Stimulated activated CD8-positive, alpha-beta memory T cell treated with anti-CD3 and anti-CD28 coated beads, Interleukin-4, amount 100 ng/mL, for 48 hours (primary cell): ENCODE measurements at places on chromosomes 12 and 14.

DNA sequence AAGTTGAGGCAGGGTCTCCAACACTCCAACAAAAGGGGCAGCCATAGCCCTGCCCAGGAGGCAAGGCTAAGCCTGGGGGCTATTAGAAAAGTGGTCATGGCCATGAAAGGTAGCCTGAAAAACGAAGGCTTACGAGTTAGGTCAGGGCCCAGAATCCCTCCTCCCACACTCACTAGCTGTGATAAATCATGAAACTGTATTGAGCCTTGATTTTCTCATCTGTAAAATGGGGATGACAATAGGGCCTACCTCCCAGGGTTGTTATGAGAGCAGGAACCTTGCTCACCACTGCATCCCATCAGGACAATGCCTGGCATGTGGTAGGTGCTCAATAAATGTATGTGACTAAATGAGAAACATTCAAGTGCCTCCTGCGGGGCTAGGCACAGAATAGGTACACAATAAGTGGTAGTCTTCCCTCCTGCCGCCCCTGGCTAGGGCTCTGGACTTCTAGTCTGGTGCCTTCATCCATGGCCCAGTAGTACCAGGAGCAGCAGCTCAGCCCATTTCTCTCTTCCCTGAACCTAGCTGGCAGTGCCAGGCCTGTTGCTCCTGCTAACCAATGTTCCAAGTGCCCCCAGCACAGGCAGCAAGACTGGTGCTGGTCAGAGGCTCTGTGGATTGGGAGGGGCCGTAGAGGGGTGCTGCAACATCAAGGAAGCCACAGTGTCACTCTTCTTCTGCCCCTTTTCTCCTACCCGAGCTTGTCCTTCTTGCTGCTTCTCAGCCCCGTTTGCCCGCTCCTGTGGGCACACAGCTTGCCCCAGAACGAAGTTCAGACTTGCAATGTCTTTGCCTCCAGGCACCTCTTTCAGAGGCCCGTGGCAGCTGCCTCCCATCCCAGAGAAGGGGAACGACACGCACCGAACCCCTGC lies 7.8 kb downstream of the PGF start:
- DNase-seq = no peak

DNA sequence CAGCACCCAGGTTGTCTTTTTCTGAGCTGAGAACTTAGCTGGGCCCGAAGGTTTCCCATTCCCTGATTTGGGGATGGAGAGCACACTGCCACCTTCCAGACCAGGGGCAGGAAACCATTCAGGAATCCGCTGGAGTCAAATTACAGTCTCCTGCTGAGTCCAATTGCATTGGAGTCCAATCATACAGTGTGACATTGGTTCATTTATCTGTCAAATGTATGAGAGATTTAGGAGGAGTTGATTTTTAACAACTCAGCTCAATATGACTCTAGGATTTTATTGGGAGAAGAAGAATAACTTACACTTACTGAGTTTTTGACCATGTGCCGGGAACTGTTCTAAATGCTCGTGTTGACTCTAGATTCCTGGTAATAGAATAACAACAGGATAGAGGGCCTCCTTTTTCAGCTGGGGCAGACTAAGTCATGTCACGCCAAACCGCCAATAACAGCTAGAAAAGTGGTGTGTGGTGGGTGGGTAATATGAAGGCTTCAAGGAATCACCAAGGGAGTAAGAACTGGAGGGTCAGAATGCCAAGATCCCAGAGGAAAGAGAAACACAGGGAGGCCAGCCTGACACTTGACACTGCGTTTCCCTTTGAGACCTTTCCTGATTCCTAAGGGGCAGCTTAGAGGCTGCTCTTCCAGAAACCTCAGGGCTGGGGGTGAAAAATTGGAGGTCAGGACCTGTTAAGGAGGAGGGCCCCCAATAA lies 11.5 kb downstream of the SYNDIG1L start:
- DNase-seq = no peak

GRCh38 chr12:127655691-127656090 lies 611.3 kb upstream of the TMEM132C start:
- DNase-seq = no peak

DNA sequence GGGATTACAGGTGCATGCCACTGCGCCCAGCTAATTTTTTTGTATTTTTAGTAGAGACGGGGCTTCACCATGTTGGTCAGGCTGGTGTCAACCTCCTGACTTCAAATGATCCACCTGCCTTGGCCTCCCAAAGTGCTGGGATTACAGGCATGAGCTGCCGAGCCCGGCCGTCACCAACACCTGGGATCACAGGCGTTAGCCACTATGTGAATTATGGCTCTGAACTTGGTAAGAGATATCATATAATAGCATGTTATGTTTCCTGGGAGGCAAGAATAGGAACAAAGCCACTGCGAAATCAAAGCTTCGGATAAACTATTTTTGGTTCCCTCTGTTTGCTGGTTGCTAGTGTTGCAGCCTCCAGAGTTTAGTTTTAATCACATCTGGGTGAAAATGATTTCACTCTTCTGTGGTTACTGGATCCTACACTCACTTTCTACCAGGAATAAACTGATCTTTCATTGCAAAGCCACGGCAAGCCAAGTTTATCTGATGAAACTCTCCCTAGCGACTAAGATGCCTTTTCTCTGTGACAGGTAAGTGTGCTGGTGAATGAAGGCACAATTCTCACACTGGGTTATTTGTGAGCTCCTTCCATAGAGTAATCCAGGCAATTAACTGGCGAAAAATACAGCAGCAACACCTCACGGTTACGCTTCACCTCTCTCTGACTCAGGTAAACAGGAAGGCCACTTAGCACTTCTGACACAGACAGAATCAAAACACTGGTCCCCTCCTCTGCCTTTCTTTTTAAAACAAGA lies 16.7 kb downstream of the SNRNP35 start:
- DNase-seq = no peak

GRCh38 chr12:92334552-92334951 lies 188.9 kb upstream of the BTG1 start:
- no peak for DNase-seq

DNA sequence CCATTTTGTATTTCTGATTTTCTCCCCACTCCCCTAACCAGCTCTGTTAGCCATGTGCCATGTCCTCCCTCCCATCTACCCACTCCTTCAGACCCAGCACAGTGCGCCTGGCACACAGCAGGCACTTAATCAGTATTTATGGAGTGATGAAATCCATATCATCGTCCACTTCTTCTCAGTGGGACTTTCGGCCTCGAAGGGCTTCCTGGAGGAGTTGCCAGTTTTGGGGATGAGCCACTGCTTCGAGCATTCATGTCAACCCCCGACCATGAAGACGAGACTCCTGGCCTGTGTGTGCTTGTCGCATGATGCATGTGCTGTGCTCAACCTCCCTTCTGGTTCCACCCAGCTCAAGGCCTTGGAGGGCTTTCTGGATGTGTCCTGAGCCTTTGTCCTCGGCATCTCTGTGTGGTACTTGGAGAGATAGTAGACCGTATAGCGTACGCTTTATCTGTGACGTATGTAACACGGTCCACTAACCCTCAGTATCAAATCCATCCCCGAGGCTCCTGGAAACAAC lies 119.5 kb upstream of the RTL1 start:
- DNase-seq = no peak

GRCh38 chr12:46388427-46389021 lies 16.0 kb upstream of the SLC38A2 start:
- no peak for DNase-seq

- no peak for DNase-seq
Observed at GRCh38 chr12:49967777-49968250, 4.9 kb upstream of the AQP6 start.

- DNase-seq = peak; percentile 60
Observed at GRCh38 chr12:31589598-31589903, 1.4 kb downstream of the DENND5B start.

GRCh38 chr12:71599210-71599609 lies 64.4 kb downstream of the ZFC3H1 start:
- DNase-seq = no peak

- DNase-seq = no peak
Observed at GRCh38 chr12:132253698-132254480, 75.5 kb downstream of the GALNT9 start.

GRCh38 chr14:61218767-61219166 lies 62.4 kb downstream of the TMEM30B start:
- DNase-seq = no peak

GRCh38 chr14:89690139-89690538 lies 264.4 kb downstream of the EFCAB11 start:
- peak; percentile 10 for DNase-seq

GRCh38 chr14:97960436-97960835 lies 1163.3 kb downstream of the VRK1 start:
- no peak for DNase-seq

DNA sequence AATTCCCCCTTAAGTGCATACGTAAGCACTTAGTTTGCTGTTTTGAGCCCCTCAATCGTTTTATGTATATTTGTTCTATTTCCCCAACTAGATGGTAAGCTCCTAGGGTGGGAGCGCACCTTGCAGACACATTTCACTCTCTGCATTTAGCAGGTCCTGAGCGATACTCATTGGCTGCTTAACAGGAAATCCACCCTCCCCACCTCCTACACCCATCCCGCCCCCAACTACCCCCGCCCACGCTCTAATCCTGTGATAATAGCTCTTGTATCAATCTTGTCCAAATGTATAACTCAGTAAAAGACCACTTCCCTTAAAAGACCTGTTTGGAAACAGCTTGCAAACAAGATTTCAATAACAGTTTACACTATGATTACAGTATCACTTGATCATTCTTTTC lies 8.1 kb downstream of the LPAR5 start:
- no peak for DNase-seq

- DNase-seq = no peak
Observed at GRCh38 chr12:58067610-58068387, 126.4 kb downstream of the ATP23 start.

DNA sequence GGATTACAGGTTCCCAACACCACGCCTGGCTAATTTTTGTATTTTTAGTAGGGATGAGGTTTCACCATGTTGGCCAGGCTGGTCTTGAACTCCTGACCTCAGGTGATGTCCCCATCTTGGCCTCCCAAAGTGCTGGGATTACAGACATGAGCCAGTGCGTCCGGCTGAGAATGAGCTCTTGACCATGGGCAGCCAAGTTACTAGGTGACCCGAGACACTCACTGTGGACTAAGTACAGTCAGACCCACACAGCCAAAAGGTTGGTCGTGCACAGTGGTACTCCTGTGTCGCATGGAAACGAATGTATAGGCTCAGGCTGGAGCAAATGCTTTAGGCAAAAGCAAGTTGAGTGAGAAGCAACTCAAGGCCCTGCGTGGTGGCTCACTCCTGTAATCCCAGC lies 21.0 kb downstream of the DLK1 start:
- DNase-seq = no peak

DNA sequence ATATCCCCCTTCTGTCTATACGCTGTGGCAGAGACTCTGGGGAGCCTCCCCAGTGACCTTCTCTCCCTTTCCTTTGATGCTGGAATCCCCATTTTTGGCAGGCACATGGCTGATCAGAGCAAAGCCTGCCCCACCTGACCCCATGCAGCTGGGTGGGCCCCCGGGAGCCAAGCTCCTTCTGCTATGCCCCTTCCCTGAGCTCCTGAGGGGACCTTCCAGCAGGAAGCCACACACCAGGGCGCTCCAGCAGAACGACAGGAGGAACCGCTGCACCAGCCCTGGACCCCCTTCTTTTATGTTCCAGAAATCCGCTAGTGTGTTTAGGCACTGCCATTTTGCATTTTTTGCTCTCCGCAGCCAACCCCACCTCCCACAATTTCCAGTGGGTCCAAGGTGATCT lies 44.6 kb downstream of the TRAFD1 start:
- no peak for DNase-seq

GRCh38 chr14:74886001-74886400 lies 4.3 kb downstream of the DLST start:
- no peak for DNase-seq

GRCh38 chr12:120532701-120533238 lies 1.4 kb upstream of the RNF10 start:
- DNase-seq = no peak

DNA sequence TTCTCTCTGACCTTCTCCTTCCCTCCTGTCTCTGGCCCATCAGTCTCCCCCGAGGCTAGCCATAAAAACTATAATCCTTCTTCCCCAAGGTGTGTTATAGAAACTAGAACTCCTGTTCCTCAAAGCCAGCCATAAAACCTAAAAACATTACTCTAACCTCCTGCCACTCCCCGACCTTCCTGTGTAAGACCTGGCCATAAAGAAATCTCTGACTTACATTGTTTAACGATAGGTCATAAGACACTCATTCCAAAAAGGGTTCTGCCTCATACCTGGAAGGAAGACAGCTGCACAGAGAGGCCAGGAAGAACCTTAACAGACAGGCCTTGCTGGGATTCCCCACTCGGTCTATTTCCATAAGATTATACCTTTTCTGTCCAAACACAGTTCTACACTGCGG lies 70.9 kb upstream of the EEA1 start:
- no peak for DNase-seq

- no peak for DNase-seq
Observed at GRCh38 chr12:20213723-20214625, 154.4 kb upstream of the PDE3A start.

DNA sequence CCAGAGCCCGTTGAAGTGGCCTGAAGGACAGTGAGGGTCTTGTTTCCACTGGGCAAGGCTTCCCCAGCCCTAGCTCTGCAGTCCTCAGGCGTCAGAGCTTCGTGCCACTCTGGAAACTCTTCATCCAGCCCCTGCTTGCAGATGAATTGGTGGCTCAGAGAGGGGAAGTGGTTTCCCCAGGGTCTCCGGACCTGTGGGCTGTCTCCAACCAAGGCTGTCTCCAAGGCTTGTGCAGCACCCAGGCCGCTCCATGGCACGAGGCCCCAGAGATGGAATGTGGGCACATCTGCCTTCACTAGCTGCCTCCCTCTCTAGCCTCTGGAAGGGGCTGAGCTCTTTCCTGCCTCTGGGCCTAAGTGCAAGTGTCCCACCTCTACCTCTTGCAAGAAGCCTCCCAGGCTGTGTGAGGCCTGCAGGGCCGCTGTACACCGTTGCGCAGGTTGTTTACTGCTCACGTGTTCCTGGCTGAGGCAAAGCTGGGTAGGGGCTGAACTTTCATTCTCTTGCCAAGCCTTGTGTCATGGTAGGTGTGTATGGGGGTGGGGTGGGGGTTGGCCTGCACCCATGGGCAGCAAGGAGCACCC lies 11.1 kb downstream of the RIN3 start:
- no peak for DNase-seq
